ENCODE measurements at places on chromosomes 2 and 18.

DNA sequence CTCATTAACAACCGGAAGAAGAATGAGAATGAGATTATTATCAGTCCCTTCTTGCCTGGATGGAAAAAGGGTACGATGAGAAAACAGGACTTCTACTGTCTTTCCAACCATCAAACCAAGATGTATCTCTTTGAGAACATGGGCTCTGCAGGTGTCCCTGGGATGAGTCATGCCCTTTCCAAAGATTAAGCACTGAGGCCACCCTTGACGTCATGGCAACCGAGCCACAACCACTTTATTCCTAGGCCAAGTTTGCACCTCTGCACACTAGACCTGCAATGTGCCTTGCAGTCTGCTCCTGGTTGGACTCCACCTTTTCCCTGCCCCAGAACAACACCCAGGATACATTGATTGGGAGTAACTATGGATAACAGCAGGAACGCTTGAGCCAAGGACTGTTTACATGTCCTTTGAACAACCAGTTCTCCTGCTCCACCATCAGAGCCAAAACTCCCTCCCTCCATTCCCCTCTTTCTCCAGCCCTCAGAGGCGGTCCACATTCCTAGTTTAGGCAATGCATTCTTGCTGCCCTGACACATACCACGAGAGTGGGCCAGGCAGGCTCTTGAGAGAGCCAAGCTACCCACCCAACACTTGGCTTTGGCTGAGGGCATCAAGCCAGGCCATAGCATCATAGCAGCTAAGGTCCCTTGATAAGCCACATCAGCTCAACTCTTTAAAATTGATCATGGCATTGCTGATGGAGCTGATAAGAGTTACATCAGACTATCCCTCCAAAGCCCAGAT, 310.7 kb downstream of the TNS1 start:
- no peak for DNase-seq

GRCh38 chr18:6876641-6877041, 147.1 kb downstream of the ARHGAP28 start:
- DNase-seq, result no peak

GRCh38 chr2:1515073-1515430, 101.8 kb downstream of the TPO start:
- DNase-seq, result no peak

DNA sequence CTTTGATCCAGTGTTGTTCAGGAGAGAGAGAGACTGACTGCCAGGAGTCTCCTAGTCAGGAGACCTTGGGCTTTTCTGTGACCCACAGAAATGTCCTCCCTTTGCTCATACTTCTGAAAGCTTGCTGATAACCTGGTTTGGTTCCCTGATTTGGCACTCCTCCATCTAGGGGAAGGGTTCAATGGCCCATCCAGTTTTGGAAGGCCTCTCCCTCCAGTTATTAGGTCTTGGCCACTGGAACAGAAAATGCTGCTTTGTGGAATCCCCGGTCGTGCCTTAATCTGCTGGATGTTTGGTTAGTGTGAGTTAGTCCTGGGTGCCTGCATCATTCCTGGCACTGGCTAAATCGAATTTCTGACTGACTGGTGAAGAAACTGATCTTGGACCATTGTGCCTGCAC, 35.7 kb downstream of the KDM3A start:
- no peak for DNase-seq

DNA sequence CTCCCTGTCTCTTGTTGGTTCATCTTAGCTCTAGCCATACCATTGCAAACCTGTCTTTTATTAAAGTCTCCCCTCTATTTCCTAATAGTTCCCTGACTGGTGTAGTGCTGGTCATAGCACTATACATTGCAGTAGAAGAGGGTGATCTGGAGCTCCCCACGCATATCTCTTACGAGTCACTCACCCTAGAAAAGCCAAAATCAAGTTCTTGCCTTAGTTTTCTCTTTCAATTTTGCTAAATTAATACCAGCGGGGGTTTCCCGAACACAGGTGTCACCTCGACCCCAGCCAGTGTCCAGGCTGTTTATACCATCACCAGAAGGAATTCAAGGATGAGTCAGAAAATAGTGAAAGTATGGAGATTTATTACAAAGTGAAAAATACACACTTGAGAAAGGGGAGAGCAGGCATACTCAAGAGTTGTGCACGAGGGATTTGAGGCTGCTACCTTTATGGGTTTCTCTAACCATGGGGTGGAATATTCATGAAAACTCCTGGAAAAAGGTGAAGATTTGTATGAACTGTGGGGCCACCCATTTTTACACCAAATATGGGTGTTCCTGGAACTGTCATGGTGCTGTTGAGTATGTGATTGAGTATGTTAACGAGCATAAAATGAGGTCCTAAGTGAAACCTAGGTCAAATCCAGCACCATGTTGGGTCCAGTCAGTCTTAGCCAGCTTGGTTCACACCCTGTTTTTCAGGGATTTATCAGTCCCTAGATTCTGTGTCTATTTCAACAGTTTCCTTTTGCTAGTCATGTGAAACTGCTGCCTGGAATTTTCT, 20.2 kb downstream of the PROKR1 start:
- no peak for DNase-seq

DNA sequence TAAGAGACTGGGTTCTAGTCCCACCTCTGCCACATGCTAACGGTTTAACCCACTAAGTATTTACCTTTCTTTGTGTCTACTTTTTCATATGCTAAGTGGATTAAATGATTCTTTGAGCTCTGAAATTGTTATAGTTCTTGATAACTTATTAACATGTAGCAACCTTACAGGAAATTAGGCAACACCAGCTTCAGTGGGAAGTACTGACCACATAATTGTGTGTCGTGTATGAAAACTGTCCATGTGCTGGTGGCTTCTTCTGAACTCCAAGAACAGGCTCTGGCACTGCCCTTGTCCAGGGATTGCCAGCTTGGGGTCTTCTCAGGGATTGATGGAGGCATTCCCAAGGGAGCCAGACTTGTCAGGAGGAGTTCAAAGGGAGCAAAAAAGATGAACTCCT, 427.7 kb downstream of the TGIF1 start:
- DNase-seq, result no peak

- no peak for DNase-seq
Measured at GRCh38 chr2:32832821-32833220, 113.9 kb upstream of the LTBP1 start.

DNA sequence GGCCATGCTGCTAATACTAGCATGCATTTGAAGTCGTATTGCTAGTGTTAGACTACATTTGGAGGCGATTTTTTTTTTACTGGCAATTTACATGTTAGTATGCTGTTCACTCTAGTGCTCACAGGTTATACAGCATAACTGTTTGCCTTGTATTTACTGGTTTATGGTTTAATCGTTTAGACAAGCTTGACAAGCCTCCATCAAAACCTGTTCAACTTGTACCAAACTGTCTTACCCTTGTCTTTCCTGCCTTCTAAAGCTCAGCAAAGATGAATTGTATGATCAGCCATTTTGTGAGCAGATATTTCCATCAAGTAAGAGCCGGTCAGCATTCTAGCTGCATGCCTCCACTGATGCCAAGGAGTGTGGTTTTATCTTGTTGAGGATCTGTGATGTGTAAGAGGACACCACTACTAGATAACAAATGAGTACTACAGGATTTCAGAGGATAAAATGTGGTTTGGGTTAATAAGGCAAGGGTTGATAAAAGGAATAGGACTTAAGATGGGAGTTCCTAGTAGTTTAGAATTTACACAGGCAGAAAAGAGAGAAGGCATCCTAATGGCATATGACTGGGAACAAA, 68.4 kb upstream of the ITM2C start:
- no peak for DNase-seq

DNA sequence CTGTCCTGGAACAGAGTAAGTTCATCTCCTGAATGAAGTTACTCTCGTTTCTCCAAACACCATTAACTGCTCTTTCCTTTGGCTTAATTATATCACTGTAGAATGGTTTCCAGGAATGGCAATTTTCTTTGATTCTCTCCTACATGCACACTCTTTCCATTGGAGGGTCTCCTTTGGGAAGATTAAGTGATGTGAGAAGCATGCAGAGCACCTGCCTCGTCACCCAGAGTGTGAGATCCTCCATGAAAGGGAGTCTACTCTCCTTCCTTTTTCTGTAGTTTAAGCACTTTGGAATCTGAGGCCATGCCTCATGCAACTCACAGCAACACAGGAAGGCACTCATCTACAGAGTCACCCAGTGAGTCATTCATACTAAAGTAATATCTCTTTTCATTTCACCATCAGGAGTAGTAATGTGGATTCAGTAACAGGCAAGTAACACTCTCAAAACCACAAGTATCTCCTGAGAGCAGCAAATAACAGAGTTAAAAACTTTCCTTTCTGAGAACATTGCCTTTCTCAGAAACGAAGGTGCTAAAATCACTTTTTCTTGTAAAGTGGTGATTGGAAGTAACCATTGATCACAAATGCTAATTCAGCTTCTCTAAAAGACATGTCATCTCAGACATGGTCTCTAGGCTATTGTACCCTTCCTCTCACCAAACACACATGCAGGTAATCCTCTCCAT, 52.8 kb upstream of the IL1RL1 start:
- no peak for DNase-seq

DNA sequence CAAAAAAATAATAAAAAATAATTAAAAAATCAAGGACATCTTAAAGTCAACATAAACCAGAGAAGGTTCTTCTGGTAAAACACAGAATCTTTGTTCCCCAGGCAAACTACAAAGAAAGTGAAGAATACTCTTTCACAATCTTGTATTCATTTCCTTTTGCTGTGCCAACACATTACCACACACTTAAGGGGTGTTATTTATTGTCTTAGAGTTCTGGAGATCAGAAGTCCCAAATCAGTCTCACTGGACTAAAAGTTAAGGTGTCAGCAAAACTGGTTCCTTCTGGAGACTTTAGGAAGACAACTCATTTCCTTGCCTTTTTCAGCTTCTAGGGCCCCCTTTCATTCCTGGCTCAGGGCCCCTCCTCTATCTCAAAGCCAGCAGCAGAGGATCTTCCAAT, 12.2 kb upstream of the CAB39 start:
- DNase-seq, result no peak

GRCh38 chr2:172996387-172996961, 79.2 kb upstream of the MAP3K20 start:
- DNase-seq, result no peak
